Muscle of back (tissue), 13 donors: ENCODE measurements at places on chromosomes 5 and 9. TPM values are rescaled to one million over a fixed set of nuclear protein-coding genes. Genes with fewer than 3 reads are reported as not detected.

- DNase-seq: no peak
Observed at GRCh38 chr9:26937816-26938371, 9.1 kb downstream of the PLAA start.

DNA sequence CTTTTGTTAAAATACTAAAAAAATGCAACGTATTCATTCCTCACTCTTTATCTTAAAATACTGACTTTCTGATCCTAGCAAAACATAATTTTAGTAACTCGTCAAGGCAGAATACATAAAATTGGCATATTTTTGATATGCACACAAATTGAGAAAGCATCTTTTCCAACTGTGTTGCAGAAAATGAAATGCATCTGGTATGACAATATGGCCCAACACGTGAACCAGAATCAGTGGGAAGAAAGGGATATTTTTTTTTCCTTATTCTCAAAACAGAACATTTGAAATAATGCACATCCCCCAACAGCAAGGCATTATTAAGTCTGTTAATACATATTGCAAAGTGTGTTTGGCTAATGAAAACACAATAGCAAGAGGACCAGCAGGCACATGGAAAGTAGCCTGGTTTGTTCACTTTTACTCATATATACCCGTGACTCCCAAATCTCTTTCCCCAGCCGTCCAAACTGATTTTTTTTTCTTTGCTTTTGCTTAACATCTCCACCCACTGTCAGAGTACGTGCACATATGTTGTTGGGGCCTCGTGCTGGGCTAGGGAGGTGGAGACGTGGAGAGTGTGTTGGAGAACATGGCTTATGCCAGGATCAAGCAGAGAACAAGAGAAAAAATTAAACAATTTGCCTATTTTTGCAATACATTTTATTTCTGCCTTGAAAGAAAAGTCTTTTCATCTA, 4.3 kb downstream of the MCTP1 start:
- DNase-seq: no peak

DNA sequence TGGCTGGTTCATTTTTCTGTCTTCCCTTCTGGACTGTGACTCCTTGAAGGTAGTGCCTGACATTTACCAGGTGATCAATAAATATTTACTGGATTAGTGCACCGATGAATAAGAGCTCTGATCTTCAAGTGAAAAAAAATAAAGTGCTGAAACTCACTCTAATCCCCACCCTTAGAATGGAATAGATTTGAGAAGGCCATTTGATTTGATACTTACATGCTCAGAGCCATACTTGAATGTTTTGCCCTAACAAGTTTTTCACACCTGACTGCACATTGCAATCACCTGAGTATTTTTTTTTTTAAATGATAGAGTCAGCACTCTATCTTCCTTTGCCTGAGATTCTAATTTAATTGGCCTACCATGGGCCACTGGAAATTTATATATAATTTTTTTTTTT, 105.7 kb downstream of the LRRC70 start:
- DNase-seq: no peak

- no peak for DNase-seq
Observed at GRCh38 chr9:77176686-77177142, 620 bp upstream of the VPS13A start.

DNA sequence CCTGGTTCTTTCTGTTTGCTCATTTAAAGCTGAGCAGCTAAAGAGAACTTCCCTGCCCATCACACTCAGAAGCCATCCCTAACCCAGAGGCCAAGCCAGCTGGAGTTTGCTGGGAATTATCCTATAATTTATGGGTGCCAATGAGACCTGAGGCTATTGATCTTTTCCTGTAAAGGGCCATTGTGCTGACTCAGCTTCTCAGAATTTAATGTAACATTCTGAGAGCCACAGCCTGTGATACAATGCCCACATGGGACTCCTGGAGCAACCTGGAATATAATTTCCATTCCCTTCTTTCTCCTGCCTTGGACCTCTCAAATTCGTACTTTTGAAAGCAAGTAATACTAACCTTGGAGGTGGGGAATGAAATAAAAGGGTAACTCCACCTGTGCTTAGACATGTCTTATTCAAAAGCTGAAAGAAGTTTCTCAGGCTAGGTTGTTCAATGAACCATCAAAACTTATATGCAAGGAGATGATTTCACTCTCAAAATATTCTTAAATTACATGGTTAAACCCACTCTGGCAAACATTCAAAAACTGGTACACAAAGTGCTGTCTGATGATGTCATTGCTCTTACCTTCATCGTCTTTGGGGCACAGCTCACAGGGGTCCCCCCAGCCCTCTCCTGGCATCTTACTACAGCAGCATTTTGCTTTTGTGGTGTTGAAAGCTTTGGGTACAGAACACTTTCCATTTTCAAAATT, 206.7 kb downstream of the SLC12A2 start:
- no peak for DNase-seq

- DNase-seq: no peak
Observed at GRCh38 chr9:1881708-1882295, 133.3 kb upstream of the SMARCA2 start.

GRCh38 chr5:99349787-99350186, 421.0 kb upstream of the CHD1 start:
- DNase-seq: no peak

GRCh38 chr5:10153394-10153793, 96.3 kb downstream of the ATPSCKMT start:
- no peak for DNase-seq

CCNI2 gene
- polyA plus RNA-seq: 0.40 TPM

SEMA6A gene
- polyA plus RNA-seq: 36.3 TPM

STK10 gene
- polyA plus RNA-seq: 17.3 TPM

PRELID2 gene
- polyA plus RNA-seq: 3.3 TPM

CCL21 gene
- polyA plus RNA-seq: 27.0 TPM
